Stimulated activated naive CD4-positive, alpha-beta T cell treated with Interleukin-2 at 50 U/mL for 16 hours (primary cell): ENCODE measurements at places on chromosomes 3 and 15.

- DNase-seq, result no peak
Observed at GRCh38 chr15:49877117-49877872, 241.7 kb downstream of the ATP8B4 start.

- DNase-seq, result no peak
Observed at GRCh38 chr15:48325400-48325799, 5.8 kb upstream of the DUT start.

DNA sequence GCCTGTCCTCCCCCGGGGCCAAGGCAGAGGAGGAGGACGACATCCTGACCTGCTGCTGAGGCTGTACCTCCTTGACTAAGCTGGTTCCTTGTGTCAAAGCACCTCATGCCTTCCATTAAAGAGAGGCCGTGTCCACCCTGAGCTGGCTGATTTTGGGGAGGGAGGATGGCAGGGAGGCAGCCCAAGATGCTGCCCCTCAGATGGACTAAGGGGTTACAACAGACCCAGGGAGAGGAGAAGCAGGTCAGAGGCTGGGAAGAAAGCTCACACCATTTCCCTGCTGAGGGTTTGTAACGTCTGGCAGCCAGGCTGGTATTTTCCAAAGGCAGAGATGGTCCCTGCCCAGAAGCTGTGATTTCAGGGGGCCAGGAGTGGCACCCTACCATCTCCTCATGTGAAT lies 2.7 kb upstream of the ITIH3 start:
- no peak for DNase-seq

DNA sequence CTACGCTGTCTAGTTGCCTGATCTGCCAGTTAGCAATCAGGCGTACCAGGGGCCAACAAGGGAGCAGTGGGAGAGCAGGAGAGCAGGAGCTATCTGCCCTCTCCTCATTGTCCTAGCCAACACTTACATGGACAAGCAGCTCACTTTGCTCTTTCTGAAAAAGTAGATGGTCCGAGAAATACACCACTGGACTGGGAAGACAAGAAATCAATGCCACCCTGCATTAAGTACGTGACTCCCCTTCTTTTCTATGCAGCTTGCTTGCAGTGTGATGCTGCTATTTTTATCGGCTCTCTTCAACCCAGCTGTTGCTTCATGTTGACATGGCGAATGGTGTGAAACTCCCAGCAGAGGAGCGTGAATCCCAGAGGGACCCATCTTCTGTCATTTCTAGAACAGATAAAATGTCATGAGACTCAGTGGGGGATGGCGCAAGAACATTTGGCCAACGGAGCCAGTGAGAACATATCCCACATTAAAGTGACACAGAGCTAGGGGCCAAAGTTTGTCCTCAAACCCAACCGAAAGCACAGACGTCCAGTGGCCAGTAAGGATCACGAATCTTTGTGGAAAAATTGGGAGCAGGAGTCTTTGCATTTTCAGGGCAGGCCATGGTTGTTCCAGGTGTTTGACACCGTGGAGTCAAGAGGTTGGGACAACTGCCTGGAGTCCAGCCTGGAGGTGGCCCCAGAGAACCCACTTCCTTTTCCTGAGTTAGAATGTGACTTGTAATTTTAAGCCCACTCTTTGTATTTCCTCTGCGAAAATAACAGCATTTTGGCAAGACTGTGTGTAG lies 53.7 kb upstream of the MEF2A start:
- no peak for DNase-seq

GRCh38 chr3:43287500-43287873 lies 1.1 kb downstream of the SNRK start:
- DNase-seq, result no peak

DNA sequence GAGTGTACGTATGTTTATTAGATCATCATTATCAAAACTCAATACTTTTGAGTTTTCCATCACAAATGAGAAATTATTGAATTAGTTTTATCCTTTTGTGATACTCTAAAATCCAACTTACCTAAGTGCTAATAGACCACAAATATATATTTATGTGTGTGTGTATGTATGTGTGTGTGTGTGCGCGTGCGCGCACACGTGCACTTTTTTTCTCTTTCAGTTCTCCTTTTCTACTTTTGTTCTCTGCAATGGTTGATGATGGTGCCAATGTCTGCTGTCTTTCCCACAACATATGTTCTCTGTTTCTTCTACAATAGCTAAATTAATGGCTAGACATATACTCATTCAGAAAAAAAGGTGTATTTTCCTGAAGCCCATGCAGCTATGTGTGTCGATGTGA lies 571.6 kb upstream of the ARPP21 start:
- no peak for DNase-seq

GRCh38 chr3:34725774-34726173 lies 913.6 kb upstream of the ARPP21 start:
- DNase-seq, result no peak

GRCh38 chr3:193330555-193331204 lies 47.9 kb downstream of the ATP13A5 start:
- no peak for DNase-seq

DNA sequence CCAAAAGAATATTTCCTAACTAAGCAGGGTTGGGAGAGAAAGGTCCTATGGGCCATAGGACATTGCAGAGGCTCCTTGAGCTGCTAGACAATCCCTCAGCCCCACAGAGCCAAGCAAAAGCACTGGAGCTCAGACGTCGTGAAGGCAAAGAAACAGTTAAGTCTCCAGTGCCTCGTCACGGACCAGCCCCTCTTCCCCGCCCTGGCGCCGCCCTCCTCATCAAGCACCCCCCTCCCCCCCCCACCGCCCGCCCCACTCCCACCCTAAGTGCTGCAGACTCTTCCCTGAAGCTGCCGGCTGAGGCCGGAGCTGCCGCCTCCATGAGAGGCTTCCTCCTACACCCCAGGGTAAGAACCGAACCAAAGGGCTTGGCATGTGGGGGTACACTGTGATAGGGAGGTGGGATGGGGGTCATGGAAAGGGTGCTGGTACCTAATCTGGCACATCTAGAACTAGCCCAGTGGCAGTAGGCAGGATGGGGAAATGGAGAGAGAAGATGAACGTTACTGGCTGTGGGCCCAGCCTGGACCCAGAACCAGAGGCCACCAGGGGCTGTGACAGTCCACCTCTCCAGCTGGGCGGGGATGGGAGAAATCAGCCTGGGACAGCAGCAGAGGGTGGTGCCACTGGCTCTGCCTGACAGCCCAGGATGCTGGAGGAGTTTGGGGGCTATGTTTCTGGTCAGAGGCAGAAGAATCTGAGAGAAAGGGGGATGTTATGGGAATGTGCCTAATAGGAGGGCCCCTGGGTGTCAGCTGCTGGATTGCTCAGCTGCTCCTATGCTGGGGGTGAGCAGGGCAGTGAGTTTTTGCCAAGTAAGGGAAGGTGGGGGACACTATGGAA lies at the start of gene MAP1A:
Gene MAP1A (plus strand): TSS at position 255 of the 843 bp plus-strand sequence. CDS start 3,866 bp downstream, outside the sequence.
- DNase-seq, result no peak

DNA sequence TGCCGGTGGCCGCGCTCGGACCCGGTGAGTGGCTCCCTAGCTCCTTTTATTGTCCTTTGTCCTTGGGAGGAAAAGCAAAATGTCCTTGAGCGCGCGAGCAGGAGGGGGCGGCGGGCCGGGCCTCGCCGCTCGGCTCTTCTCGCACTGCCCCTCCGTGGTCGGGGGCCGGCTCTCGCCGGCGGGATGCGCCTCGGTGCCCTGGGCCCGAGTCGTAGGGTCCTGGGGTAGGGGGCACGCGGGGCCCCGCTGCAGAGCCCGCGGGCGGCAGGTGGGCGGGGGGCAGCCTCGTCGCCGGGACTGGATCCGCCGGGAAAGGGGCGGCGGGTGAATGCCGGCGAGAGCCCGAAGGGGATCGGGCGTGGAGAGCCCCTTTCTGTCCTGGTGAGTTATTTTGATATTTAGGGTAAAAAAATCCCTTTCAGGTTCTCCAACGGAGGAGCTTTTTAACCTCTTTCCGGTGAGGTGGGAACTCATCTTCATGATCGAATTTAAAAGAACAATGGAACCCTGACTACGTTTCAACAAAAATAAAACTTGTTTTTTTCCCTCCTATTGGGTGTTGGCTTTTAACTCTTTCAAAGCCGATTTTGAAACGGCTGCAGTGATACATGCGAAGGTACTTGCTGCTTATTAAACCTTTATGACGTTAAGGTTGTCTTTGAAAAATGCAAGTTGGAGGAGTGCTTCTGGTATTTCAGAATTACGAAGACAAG lies 16.8 kb upstream of the CHD2 start:
- DNase-seq, result peak; percentile 15

DNA sequence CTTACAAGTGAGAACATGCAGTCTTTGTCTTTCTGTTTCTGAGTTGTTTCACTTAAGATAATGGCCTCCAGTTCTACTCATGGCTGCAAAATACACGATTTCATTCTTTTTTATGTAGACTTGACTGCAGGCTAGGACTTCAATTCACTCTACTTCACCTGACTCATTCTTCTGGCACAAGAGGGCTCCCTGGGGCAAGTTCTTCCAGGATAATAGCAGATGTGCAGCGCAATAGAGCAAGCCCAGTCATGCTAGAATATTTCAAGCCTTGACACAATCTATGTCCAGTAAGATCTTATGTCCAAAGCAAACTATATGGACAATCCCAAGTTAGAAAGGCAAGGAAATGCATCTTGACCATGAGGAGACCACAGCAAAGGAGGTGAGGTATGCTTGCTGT lies 211.7 kb upstream of the GADL1 start:
- no peak for DNase-seq

DNA sequence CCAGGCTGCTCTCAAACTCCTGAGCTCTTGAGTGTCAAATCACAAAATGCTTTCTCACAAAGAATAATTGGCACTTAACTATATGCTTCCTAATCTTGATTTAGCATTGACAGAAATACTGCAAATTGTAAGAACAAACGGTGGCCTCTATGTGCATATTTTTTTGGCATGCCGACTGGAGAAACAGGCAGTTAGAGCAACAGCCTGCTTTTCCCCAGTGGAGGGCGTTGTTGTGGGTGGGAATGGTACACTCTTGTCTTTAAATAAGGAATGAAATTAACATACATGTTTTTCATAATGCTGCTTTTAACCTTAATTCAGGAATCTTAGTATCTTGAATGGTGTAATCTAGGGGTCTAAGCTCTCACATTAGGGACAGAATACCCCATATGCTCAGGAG lies 31.1 kb upstream of the SV2B start:
- no peak for DNase-seq
